ENCODE measurements at places on chromosomes 4 and X. TPM values are rescaled to one million over a fixed set of nuclear protein-coding genes. Genes with fewer than 3 reads are reported as not detected.

The COL4A6 gene
- total RNA-seq: not detected

The ARHGEF6 gene
- 5.9 TPM for total RNA-seq

The ARSJ gene
- total RNA-seq: 32.2 TPM

- DNase-seq: peak; percentile 35
These were observed 163.6 kb downstream of the ZNF674 start for GRCh38 chrX:46381630-46382029.

- DNase-seq: peak; percentile 18
These were observed 72.3 kb upstream of the TNMD start for GRCh38 chrX:100512471-100512870.

- no peak for DNase-seq
These were observed 1.0 kb downstream of the UBL4A start for GRCh38 chrX:154485150-154486051.

The CD38 gene
- total RNA-seq: not detected

DNA sequence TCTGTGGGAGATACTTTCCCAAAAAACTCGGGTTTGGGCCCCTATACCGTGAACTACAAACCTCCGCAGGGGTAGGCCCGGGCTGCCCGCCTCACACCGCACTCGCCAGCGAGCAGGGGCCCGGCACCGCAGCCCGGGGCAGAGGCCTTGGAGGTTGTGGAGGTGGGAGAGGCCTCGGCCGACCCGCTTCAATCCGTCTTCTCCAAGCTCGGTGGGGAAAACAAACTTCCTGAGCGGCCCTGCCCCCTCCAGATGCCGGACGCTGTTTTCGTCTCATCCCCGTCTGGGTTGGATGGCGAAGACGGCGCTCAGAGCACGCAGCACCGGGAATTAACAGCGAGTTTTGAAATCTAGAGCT lies 442 bp upstream of the MCUB start:
- DNase-seq: peak; percentile 69

- DNase-seq: peak; percentile 74
These were observed 1.7 kb upstream of the USP53 start for GRCh38 chr4:119210775-119211174.

The SPATA18 gene
- 14.3 TPM for total RNA-seq

DNA sequence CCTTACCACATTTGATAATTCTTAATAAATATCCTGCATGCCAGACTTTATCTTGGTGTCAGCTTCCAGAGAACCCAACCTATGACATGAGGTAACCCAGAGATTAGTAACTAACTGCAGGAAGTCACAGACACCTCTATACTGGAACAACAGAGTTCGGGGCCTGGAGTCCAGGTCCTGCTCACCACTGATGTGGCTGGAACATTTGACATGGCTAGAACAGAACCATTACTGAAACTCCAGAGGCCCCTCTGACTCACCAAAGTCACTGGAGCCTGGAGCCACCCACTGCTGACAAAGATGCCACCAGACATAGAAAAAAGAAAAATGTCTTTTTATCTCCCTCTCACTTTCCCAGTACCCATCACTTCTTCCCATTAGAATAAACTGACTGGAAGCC lies 403.7 kb downstream of the MID1IP1 start:
- no peak for DNase-seq

DNA sequence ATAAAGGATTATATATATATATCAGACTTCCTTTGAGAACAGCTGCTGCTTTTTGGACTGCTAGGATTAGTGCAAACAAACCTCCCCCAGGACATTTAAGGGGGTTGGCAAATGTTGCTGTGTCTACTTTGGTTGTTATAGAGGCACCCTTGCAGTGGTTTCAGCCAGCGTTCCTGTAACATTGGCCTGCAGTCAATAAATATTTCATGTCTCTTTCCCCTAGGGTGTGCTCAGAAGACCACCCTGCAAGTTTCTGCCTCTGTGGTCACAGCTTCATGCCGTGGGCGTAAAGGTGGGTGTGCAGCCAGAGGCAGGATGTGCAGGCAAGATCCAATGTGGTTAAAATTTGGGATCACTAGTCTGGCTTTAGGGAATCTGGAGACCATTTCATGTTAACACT lies 28.9 kb downstream of the FGF5 start:
- DNase-seq: no peak

- no peak for DNase-seq
These were observed 79.6 kb upstream of the PLAC1 start for GRCh38 chrX:134737721-134738369.

The PRSS12 gene
- 30.0 TPM for total RNA-seq

The GC gene
- not detected for total RNA-seq

The PCYT1B gene
- not detected for total RNA-seq

DNA sequence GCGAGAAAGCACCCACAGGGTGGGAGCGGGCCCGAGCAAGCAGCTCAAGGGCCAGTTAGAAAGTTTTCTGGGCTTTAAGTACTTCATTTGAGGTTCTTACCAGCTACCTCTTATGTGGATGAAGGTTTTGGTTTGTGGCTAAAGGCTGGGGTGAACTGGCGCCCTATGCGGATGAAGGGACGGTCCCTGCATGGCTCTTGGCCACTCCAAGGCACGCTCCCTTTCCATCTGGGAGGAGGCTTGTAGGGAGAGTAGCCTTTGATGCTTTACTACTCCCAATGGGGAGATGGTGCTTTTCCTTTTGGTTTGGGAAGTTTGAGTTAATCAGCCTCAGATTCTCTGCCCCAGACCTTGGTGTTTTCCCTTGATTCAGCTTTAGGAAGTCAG lies 17.7 kb downstream of the MRFAP1 start:
- DNase-seq: no peak

DNA sequence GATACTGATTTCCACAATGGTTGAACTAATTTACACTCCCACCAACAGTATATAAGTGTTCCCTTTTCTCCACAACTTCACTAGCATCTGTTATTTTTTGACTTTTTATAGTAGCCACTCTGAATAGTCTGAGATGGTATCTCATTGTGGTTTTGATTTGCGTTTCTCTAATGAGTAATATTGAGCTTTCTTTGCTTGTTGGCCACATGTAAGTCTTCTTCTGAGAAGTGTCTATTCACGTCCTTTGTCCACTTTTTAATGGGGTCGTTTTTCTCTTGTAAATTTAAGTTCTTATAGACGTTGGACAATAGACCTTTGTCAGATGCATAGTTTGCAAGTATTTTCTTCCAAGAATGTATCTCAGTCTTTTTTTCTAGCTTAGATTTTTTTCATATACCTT lies 10.0 kb downstream of the FBXW7 start:
- no peak for DNase-seq

The CT45A9 gene
- not detected for total RNA-seq

The PCDH11X gene
- total RNA-seq: not detected

The PABPC5 gene
- 5.3 TPM for total RNA-seq

The SLC16A2 gene
- 55.3 TPM for total RNA-seq

The BGN gene
- total RNA-seq: 115 TPM

DNA sequence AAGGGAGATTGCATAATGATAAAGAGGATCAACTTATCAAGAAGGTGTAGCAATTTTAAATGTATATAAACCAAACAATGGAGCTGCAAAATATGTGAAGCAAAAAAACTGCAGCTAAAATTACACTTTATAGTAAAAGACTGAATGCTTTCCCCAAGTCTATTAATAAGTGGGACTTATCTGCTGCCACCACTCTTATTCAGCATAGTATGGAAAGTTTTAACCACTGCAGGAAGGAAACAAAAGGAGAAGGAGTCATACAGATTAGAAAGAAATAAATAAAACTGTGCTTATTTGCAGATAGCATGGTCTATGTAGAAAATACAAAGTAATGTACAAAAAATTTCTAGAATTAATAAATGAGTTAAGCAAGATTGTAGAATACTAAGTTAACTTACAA lies 94.1 kb upstream of the GK2 start:
- no peak for DNase-seq

GRCh38 chr4:65007841-65008439 lies 598.7 kb upstream of the TECRL start:
- peak; percentile 55 for DNase-seq

The XG gene
- total RNA-seq: 16.3 TPM

DNA sequence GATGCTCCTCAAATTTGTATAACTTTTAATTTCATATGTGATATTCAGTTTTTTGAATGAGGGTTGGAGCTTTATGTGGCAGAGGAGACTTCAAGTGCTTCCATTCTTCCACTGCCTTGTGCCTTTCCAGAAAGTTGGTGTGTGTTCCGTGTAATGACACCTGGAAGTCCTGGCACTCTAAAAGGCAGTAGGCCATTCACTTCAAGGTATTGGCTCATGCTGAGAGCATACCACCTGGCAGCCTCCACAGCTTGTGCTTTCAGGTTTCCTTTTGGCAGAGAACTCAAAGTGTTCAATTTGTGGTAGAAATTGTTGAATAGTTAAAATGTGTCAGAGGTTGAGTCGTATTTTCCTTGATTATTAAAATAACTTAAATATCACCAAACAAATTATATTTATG lies 49.6 kb downstream of the GRIA2 start:
- DNase-seq: no peak

The CT45A10 gene
- total RNA-seq: not detected

DNA sequence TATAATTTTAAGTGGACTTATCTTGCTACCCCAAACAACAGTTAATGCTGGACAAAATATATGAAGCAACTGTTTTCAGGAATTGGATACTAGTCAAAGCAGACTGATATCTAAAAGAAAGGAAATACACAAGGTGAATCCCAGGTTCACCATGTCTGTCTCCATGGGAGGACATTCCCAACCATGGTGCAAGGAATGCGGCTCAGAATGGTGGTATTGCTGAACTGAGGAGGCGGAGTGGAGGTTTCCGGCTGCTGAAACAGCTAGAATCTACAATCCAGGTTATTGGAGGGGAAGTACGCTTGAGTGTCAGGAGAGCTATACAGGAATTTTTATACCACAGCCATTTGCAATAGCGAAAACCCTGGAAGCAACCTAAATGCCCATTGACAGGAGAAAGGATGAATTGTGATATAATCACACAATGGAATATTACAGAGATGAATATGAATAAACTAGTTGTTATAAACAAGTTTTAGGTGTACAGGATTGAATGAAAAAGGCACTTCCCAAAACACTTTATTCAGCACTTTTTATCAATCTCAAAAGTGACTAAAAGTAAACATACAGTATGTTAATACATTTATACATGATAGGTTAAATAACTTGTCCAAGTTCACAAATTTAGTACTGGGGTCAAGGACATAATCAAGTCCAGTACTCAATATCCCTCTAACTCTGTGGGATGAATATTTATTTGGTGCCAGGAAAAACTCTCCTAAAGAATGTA lies 9.0 kb downstream of the HMGB2 start:
- DNase-seq: no peak

The CNGA1 gene
- not detected for total RNA-seq

The REELD1 gene
- total RNA-seq: not detected

The NUDT11 gene
- total RNA-seq: 12.4 TPM

The PPARGC1A gene
- total RNA-seq: not detected

The PPP4R3C gene
- total RNA-seq: not detected

The STS gene
- total RNA-seq: 13.6 TPM

DNA sequence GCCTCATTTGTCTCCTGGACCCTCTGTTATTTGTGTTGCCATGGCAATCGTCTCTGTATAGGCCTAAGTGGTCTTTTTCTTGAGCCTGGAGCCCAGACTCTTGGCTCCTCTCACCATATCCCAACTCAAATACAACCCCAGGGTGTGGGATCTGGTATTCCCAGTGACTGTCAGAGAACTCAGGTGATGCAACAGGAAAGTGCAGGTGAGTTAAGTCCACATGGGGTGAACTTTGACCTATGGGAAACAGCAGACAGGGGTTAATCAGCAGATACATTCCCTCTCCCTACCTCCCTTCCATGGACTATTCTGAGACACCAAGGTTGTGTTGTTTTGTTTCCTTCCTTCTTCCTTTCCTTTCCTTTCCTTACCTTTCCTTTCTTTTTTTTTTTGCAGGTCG lies 130.9 kb upstream of the RPS6KA3 start:
- no peak for DNase-seq

All from GM23248 (cell line).